ENCODE measurements at places on chromosomes 1 and 21.

DNA sequence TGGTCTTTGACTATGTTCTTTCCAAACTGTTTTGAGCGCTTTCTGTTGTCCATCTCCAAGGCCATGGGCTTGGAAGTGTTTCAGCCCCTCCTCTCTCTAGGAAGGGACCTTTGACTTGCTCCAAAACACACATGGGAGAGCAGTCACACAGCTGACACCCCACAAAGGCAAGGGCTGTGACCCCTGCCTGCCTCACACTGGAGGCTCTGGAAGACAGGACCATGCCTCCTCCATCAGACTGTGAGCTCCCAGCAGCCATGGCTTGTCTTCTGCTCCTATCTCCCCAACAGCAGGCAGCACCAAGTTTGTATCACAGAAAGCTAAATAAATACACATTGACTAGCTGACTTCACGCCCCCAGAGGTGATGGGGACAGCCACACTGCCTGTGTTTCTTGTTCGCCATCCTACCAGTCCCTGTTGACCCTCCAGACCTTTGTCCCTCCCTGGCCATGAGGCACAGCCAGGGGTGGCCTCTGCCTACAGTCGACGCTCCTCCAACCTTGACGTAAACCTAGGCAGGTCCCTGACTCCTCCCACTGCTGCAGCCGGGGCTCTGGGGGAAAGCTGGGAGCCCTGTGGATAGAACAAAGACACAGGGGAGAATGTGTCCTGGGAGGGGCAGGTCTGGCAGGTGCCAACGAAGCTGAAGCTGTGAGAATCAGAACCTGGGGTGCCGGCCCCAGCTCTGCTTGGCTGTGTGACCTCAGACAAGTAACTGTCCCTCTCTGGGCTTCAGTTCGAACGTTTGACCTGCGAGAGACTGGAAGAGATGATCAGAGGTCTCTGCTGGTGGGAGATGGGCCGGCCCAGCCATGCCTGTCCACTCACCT lies 4.8 kb downstream of the PLA2G2F start:
- DNase-seq: no peak

DNA sequence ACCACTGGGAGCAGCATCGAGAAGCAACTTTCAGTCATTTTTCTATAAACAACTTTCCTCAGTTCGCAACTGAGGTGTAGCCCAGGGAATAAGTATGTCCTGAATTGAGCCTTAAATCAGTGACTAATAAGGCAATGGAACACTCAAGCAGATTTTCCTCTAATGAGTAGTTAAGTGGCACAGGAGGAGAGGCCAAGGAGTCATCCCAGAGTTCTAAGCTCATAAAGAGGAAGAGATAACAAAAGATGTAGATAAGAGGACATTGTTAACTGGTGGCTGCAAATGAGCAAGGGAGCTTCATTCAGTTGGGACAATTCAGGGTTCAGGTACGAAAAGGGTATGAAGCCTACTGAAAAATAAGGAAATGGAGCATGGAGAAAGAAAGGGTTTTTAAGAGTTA lies 64.5 kb downstream of the LRRC40 start:
- DNase-seq: no peak

DNA sequence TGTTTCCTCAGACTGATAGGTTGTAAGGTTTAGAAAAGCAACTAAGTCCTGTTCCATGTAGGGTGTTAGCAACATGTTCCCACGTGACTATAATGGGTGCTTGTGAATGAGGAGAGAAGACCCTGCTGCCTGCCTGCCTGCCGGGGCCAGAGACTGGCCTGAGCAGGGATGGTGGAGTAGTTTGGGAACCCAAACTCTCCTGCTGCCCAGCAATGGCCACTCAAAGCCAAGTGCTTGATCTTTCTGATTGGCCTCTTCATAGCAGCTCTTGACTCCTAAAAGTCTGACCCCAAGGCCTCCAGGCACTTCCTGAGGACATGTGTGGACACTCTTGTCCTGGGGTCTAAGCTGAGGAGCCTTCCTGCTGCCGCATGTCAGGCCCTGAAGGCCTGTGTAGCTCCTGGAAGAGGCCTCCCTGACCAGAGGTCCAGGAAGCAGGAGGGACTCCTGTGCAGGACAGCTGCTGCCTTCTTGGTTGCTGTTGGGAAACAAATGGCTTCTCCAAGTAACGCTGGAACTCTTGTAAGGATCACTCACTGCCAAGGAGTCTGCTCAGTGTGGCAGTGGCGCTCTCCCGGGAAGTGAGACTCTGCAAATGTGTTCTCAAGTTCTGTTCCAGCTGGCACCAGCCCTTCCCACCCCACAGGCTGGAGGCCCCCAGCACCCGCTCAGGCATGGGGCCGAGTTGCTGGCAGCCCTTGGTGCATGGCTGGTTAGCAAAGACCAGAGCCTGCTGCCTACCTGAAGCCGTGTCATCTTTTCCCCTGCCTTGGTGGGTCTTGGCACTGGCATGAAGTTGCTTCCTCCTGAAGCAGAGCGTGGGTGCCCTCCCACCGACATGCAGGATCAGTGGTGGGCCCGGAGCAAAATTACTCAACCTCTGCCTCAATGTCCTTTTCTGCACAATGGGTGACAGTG lies 35.5 kb downstream of the MAN1C1 start:
- peak; percentile 8 for DNase-seq

GRCh38 chr1:62247391-62248168 lies 52.9 kb downstream of the L1TD1 start:
- DNase-seq: no peak

- no peak for DNase-seq
Measured at GRCh38 chr1:57826535-57826934, 402.7 kb upstream of the DAB1 start.

DNA sequence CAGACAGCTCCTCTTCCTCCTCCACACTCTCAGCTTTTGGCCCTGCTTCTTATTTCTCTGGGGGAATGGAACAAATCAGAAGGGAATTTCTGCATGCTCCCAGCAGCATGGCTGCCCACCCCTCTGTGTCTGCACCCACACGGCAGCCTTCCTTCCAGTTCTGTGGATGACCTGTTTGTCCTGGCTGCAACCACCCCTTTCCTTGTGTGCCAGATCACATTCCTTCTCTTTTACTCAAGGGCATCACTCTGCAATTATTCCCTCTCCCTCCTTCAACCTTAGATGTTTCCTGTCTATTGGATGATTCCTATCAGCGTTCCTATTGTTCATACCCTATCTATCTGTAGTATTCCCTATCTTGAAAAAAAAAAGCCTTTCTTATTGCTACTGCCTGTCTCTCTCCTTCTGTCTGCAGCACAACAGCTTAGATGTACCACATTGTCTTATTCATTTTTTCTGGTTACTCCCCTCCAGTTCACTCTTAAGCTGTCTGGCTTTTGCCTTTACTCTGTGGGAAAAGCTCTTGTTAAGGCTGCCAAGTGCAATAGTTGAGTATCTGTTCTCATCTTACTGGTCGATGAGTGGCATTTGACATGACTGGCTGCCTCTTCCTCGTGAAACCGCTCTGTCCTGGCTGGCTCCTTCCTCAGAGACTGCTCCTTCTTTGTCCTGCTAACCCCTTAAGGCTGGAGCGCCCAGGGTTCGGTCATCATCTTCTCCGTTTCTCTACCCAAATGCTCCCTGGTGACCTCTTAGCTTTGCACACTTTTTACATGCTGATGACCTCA lies 351.1 kb downstream of the CAMTA1 start:
- DNase-seq: no peak

DNA sequence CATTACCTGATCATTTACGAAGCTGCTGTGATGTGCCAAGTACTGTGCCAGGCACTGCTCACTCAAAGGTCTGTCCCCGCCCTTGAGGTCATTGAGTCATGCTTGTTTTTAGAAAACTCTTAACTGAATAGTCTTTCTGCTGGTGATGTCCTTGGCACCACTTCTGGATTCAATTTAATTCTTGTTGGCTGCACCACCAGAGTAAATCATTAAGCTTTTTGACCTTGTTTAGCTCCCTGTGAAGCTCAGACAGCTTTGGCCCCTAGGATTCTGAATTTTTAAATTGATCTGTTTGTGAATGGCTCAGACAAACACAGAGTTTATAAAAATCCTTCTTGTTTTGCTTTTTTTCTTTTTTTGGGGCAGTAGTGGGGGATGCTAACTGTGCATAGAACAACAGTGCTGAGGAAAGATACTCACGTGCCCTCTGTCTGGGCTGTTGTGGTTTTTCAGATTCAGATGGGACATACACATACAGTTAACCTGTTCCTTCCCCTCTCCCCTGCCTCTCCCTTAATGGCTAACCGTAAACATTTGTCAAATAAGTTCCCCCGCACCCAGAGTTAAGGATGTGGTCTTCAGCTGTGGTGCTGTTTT lies 67.6 kb downstream of the MTR start:
- no peak for DNase-seq

- DNase-seq: no peak
Measured at GRCh38 chr1:29962831-29963247, 726.5 kb downstream of the PTPRU start.

DNA sequence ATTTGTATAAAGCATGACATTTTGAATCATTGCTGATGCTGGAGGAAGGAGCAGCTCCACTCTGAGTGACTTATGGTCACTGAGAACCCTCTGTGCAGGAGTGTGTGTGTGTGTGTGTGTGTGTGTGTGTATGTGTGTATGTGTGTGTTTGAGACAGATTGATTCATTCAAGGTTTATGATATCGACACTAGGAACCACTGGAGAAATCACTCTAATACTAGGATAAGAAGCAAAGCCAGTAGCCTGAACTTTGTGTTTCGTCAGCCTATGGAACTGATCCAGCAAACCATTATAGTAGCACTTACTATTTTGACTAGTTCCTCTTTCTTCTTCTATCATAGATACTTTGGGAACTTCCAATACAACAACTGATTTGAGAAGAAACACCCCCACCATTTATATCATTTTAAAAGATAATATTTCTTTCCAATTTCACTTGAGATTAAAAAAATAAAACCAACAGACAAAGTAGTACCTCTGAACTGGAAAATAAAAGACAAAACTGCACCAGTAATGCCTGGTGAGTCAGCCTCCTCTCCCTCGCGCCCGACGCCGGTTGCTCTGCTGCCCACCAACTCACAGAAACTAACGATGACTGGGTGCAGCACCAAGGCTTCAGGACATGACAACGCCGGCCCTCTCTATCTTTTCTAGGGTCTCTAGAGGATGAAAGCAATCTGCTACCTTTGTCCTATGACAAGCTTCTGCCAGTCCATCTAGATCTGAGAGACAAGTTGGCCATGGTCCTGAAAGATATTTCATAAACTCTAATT lies 20.9 kb downstream of the SLAMF1 start:
- DNase-seq: no peak

- no peak for DNase-seq
Measured at GRCh38 chr1:201683397-201683796, 144.5 kb downstream of the NAV1 start.

DNA sequence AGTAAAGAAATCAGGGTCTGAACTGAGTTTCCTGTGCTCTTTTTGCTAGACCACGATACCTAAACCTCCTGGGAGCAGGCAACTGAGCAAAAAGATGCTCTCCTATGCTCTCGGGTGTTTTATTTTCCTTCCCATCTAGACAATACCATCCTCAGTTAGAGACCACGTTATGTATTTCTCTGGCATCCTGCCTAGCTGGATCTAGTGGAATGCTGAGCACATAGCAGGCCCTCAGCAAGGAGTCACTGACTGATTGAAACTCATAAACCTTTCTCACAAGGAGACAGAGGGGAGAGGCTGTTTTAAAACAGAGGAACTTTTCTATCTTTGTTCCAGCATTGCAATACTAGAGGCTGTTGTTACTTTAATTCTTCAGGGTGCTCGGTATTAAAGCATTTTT lies 168.0 kb downstream of the CYYR1 start:
- no peak for DNase-seq

GRCh38 chr1:233873666-233874065 lies 30.8 kb upstream of the SLC35F3 start:
- DNase-seq: no peak

Data from ovary (tissue), 10 donors.